ENCODE measurements at places on chromosomes 13 and 19.
A peak's percentile ranks its signal among the peaks of the same experiment; 100 is the strongest.

DNA sequence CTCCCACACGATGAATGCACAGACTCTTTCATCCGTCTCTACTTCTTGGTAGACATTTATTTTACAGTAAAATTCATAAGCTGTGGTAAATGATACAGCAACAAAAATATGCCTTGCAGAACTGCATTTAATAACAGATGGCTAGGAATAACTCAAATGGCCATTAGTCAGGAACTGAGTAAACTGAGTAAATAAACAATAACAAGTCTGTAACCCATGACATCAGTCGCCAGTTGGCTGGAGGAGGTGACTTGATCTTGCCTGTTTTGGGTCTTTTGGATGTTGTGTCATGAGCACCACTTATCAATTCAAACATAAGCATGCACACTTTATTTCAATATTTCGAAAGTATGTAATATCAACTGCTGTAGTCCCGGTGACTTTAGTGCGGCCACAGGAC, 632.6 kb upstream of the ARGLU1 start:
- no peak for DNase-seq

GRCh38 chr13:25059958-25060357, 36.0 kb upstream of the PABPC3 start:
- DNase-seq = no peak

DNA sequence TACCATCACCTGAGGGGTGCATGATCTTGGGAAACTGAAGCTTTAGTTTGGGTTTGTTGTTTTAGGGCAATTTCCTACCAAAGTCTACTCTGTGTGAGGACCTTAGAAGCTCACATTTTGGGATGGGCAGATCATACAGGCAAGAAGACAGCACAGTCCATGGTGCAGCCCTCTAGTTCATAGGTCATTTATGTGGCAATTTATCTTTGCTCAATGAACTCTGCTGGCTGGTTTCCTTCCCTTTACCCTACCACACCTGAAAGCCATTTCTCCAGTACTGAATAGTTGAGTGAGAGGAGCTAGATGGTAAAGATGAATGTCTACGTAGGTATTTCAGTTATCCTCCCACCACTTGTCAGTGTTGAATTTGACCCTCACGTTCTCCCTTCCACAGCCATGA, 87.5 kb upstream of the KLF12 start:
- no peak for DNase-seq

DNA sequence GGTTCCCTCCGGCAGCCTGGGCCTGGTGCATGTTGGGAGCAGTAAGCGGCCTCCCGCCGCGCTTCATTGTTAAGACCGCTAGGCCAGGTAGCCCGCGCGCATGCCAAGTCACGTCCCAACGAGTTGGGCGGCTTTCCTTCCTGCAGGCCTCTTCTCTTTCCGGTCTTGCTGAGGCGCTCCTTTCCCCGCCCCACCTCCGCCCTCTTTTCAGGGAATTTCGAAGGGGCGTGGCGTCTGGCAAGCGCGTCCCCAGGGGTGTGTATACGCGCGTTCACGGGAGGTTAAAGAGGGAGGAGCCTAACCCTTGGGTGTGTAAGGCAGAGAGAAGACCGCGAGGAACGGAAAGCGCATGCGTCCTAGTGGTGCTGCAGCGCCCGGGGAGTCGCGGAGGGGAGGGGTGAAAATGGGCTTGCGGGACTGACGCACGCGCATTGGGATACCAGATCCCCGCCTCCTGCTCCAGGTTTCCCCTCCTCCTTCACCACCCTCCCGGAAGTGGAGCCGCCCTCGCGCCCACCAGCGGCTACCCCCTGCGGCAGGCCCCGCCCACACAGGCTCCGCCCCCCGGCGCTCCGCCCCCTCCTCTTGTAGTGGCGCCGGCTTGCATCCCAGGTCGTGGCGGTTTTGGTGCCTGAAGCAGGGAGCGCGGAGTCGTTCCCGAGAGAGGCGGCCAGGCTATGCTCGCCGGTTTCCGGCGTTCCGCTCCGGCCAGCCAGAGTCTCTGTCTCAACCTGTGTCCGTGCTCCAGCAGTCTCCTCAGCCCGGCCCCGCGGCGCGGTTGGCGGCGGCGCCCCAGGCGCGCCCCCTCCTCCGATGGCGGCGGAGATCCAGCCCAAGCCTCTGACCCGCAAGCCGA, at the start of gene WDFY2:
WDFY2 (plus strand) TSS at position 588 of the 856 bp plus-strand sequence; CDS start at position 814, 226 bp downstream.
- DNase-seq = peak; percentile 99

- no peak for DNase-seq
Observed at GRCh38 chr13:42894765-42895243, 97.2 kb downstream of the EPSTI1 start.

DNA sequence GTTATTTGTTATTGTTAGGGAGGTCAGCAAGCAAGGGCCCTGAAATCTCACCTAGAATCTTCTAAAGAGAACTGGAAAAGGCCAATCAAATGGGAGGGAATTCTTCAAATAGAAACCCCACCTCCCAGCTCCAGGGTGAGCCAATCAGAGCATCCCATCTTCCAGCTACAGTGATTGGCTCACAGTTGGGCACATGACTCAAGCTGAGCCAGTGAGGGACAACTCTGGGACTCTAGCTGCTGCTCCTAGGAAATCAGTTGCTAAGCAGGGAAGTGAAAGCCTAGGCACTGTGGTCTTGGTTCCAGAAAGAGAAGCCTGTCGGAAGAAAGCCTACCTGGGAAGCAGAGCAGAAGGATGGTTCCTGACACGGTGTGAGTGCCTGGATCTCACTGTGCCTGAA, 13.4 kb downstream of the TM6SF2 start:
- DNase-seq = no peak

DNA sequence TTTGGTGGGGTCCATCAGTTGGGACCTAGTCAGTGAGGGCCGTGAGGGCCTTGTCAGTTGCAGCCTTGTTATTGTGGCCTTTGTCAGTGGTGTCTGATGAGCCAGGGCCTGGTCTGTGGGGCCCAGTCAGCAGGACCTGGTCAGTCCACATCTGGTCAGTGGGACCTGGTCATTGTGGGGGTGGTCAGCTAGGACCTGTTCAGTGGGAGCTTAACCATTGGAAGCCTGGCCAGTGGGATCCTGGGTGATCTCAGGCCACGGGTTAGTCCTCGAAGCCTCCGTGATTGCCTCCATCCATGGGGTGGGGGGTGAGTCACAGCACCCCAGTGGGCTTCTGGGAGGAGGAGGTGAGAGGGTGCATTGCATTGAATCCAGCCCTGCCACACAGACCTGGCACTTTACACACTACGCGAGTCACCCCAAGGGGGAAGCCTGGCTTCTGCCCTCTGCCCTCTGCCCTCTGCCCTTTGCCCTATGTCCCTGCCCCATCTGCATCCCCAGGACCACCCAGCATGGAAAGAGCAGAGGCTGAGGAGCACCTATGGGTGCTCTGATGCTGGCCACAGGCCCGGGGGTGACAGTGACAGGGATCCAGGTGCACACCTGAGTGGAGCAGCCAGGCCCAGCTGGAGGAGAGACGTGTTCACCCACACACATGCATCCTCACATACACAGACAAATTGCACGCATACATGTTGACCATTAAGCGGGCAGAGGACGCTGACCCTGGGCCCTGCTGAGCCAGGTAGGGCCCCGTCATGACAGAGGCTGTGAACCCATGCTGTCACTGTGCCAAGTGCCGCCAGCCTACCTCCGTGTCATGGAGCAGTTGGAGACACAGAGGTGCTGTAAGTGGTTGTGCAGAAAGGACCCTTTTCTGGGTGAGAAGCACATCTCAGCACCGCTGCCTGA, 59.8 kb upstream of the TPM4 start:
- DNase-seq = no peak

- no peak for DNase-seq
Observed at GRCh38 chr13:91278291-91278690, 69.2 kb upstream of the MIR17HG start.

- DNase-seq = no peak
Observed at GRCh38 chr13:41236369-41236768, 27.0 kb downstream of the MTRF1 start.

DNA sequence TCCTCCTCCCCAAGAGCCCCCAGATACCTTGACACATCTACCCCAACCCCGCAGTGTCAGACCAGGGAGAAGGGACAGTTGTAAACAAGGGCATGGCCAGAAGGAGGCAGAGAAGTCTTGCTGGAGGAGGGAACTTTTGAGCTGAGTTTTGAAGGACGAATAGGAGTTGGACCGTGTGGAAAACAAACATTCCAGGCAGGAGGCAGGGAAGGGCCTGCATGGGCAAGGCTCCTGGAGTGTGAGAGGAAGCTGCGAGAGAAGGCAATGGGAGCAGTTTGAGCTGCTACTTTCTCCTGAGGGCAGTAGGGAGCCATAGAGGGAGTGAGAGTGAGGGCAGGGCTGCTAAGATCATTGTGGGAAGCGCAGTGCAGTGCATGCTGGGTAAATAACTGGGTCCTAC, 23.3 kb downstream of the IL12RB1 start:
- no peak for DNase-seq

- no peak for DNase-seq
Observed at GRCh38 chr19:5491565-5491964, 36.3 kb downstream of the ZNRF4 start.

GRCh38 chr13:76024151-76024550, 388.0 kb downstream of the LMO7 start:
- DNase-seq = no peak

DNA sequence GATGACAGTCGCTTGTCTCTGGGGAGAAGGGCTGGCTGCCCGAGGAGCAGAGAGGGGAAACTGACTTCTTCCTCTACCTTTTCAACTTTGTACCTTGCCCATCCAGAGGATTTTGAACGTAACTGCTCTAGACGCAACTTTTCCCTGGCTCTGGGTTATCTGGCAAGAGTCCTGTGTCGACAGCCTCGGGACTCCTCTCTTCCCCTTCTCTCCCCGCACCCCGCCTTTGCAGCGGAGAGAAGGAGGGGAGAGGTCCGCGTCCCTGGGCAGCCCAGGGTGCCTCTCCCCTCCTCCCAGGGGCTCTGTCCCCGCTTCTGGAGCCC, 574 bp downstream of the SH3GL1 start:
- no peak for DNase-seq

- DNase-seq = no peak
Observed at GRCh38 chr13:105630431-105630830, 905.0 kb downstream of the EFNB2 start.

DNA sequence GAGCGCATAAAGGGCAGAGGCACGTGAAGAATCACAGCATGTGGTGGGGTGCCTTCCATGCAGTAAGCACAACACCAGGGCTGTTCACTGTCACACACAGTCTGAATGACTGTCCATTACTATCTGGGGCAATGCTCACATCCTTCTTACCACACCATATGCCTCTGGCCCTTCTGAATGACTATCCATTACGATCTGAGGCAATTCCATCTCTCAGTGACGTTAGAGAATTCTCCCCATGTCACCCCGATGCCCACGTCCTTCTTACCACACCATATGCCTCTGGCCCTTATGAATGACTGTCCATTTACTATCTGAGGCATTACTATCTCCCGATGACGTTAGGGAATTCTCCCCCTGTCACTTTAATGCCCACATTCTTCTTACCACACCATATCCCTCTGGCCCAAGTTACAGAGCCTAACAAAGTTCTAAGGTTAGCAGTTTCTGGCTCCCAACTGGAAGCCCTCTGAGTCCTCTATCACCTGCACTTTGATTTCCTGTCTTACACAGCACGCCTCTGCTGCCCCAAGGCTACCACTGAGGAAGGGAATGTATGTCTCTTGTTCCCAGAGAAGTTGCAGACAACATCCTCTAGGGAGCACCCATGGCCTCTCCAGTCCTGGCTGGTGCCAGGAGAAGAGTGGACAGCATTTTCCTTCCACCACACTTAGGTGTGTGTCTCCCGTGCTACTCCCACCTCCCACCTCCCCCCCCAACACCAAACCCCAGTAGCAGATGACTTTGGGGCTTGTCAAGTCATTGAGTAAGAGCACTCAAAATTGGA, 154.8 kb downstream of the COG6 start:
- no peak for DNase-seq

GRCh38 chr19:50039968-50040367, 14.2 kb downstream of the ZNF473 start:
- DNase-seq = no peak

- peak; percentile 33 for DNase-seq
Observed at GRCh38 chr13:30463787-30464495, 1.8 kb downstream of the HMGB1 start.

DNA sequence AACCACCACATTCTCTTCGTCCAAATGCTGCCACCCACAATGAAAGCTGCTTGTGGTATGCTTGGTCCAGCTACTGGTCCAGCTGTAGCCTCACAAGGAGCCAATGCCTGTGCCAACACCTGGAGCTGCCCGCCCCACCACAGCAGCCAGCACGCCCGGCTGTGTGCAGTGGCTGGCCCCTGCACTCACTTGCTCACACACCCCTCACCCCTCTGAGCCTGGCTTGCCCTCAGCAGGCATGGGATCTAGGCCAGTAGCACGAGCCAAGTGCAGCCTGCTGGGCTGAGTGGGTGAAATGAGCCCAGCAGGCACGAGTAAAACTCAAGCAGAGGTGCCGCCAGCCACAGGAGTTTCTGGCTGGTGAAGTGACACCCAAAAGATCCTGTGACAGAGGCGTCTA, 2096.4 kb upstream of the PCDH20 start:
- DNase-seq = no peak

DNA sequence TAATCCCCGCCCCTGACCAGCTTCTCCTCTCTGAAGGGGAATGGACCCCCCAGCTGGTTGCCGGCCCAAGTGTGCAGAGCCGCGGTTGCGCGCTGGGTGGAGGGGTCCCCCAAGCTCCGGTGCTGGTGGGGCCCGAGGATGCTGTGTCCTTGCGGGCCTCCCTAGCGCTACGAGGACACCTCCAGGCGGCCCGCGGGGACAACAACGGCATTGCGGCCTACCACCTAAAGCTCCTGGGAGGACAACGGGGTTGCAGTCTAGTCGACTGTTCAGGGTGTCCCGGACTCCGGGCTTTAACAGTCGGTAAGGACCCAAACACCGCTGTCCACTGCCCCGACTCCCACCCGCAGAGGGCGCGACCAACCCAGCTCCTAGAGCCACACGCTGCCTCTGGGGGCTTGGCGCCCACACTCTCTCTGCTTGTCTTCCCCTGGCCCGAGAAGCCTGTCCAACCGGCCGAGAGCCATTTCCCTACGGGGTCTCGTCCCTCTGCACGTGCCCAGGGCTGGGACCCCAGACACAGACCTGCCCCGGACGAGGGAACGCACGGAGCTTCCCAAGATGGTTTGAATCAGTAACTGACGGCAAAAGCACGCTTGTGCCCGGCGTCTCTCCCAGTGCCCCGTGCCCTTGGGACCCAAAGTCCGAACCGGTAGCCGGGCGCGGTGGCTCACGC, 927 bp upstream of the SDHAF1 start:
- no peak for DNase-seq

- no peak for DNase-seq
Observed at GRCh38 chr13:62799931-62800436, 1384.3 kb upstream of the PCDH20 start.

GRCh38 chr13:98877466-98877865, 100.4 kb downstream of the DOCK9 start:
- no peak for DNase-seq

DNA sequence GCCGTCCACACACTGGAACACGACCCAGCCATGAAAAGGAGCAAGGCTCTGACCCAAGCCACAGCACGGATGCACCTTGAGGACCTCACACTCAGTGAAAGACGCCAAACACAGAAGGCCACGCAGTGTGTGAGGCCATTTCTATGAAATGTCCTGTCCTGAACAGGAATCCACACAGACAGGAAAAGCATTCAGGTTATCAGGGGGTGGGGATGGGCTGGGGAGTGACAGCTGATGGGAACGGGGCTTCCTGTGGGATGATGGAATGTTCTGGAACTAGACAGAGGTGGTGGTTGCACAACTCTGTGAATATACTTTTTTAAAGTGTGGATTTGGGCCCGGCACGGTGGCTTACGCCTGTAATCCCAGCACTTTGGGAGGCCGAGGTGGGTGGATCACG, 30.6 kb downstream of the GPX4 start:
- DNase-seq = no peak

Measured in C1 segment of cervical spinal cord (tissue), 14 donors.